Fibroblast of skin of right biceps (primary cell): ENCODE measurements at places on chromosomes 6 and 20.

- no peak for DNase-seq
These were observed 37.4 kb downstream of the NOL4L start for GRCh38 chr20:32547753-32548034.

DNA sequence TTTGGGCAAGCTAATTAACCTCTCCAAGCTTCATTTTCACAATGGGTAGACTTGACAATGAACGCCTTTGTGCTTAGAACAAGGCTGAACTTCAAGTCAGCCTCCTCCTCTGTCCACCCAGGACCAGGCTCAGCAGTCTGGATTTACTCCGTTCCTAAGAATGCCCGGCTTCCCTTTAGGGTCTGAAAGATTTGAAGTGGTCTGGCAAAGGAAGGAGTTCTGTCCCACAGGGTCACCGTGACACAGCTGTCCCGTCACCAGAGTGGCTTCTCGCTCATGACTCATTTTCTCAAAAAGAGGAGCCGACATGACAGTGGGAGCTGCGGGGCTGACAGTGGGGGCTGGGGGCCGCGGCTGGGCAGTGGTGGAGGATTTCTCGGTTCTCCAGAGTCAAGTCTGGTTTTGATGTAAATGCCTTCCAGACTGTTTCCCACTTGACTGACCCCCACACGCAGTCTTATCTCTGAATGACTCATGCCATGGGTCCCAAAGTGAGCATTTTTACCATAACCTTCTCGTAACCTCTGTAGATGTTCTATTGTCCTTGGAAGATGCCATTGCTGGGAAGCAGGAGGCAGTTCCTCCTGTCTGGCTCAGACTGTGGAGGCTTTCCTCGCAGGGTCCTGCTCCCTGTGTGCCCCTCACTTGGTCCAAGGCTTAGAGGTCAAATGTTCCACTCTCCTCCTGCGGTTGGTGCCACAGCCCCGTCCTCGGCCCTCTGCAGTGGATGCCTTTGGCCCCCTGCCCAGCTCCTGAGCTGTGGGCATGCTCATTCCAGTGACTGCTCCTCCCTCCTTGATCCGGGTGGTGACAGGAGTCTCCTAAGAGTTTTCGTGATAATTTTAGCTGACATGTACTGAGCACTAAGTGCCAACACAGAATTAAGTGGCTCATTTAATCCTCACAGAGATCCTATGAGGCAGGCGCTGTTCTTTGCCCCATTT, 253.1 kb downstream of the FNDC1 start:
- peak; percentile 51 for DNase-seq

GRCh38 chr20:1888796-1889463, 6.3 kb upstream of the SIRPA start:
- DNase-seq: peak; percentile 41

- no peak for DNase-seq
These were observed 62.9 kb downstream of the ARHGAP18 start for GRCh38 chr6:129647044-129647443.

- peak; percentile 33 for DNase-seq
These were observed 29.4 kb upstream of the TAGAP start for GRCh38 chr6:159074120-159074684.

DNA sequence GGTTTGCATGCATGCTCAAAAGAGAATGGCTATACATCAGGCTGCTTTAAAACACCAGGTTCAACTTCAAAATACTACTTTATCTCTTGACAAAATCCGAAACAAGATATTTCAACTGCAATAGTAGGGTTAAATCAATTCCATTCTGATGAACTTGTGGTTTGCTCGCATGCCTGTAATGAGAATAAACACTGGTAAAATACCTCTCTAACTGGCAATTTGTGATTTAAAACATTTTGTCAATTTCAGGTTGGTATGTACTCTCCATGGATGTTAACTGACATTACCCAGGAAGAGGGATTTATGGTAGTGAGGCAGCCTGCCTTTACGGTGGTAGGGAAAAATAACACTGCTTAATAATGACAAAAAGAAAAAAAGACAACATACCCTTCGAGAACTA, 74.4 kb downstream of the MBOAT1 start:
- no peak for DNase-seq

- no peak for DNase-seq
These were observed 42.1 kb upstream of the ARMC2 start for GRCh38 chr6:108806171-108806570.
